ENCODE measurements at places on chromosomes 2 and 18.

GRCh38 chr2:52264488-52264887, 1232.6 kb upstream of the NRXN1 start:
- no peak for DNase-seq

GRCh38 chr2:222762342-222762741, 90.9 kb downstream of the MOGAT1 start:
- DNase-seq = no peak

DNA sequence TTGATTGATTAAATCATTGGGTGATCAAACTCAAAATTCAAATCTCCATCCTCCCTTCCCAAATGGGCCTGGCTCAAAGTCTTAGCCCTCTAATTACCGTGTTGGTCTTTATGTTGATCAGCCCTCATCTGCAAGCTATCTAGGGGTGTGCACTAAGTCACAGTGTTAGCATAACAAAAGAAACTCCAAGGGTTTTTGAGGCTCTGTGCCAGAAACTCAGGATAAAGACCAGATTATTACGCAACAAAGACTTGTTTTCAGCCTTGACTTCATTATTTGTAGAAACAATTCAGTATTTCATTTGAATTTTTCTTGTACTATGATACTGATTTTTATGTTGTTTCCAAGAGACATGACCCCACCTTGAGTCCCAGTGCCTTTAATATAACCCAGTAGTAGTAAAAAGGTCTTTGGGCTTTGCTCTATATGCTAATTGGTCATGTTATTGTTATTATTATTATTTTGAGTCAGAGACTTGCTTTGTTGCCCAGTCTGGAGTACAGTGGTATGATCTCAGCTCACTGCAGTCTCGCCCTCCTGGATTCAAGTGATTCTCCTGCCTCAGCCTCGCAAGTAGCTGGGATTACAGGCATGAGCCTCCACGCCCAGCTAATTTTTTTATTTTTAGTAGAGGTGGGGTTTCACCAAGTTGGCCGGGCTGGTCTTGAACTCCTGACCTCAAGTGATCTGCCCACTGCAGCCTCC, 13.9 kb downstream of the PSMD14 start:
- no peak for DNase-seq

DNA sequence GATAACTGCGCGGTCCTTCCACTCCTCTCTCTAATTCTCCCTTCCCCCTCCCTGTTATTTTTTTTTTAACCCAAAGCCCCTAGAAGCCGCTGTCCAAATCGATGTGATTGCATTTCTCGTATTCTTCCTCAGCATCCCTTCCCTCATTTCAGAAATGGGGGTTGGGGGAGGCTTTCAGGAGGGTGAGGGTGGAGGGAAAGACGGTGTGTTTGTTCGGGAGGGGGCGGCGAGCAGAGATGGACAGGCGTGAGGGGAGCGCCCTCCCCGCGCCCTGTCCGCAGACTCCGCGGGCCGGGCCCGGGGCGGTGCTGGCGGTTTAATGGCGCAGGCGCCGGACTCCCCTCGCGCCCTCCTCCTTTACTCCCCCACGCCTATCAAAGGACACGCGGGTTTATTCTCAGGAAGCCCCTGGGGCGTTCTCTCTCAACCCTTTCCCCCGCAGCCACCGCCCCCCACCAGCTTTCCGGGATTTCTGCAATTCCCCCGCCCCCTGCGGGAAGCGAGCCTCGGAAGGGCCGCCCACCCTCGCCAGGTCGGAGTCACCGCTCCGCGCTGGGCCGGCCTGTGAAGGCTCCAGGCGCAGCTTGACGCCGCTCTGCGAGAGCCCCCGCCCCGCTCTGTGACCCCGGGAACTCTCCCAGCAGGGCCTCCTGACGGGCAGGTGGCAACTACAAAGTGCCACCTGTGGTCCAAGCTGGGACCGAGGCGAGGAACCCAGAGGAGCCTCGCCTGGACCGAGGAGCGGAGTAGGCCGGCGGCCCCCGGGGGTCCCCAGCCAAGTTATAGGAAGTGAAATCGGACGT, 981 bp downstream of the ST8SIA3 start:
- DNase-seq = no peak

DNA sequence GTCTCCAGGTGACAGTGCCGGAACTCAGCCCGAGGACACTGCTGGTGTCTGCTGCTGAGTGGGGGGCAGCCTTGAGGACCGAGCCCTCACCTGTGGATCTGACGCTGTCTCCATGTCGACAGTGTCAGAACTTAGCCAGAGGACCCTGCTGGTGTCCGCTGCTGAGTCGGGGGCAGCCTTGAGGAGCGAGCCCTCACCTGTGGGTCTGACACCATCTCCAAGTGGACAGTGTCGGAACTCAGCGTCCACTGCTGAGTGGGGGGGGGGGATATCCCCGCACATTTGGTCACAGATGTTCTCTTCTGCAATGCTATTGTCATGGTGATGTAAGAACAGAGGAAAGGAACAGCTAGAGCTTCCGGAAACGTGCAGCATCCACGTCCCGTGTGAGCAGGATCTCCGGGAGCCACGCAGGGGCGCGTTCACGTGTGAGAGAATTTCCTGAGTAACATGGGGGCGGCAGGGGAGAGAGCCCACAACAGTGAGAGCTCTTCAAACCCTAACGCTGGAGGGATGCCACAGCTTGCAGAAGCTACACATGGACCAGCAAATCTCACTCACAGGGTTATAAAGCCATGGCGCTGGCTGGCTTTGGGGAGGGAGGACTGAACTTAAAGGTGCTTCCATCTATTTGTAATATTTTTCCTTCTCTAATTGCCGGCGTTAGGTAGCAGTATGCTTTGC, 250.7 kb upstream of the SALL3 start:
- no peak for DNase-seq

GRCh38 chr2:238308177-238308576, 12.1 kb upstream of the TRAF3IP1 start:
- DNase-seq = no peak

DNA sequence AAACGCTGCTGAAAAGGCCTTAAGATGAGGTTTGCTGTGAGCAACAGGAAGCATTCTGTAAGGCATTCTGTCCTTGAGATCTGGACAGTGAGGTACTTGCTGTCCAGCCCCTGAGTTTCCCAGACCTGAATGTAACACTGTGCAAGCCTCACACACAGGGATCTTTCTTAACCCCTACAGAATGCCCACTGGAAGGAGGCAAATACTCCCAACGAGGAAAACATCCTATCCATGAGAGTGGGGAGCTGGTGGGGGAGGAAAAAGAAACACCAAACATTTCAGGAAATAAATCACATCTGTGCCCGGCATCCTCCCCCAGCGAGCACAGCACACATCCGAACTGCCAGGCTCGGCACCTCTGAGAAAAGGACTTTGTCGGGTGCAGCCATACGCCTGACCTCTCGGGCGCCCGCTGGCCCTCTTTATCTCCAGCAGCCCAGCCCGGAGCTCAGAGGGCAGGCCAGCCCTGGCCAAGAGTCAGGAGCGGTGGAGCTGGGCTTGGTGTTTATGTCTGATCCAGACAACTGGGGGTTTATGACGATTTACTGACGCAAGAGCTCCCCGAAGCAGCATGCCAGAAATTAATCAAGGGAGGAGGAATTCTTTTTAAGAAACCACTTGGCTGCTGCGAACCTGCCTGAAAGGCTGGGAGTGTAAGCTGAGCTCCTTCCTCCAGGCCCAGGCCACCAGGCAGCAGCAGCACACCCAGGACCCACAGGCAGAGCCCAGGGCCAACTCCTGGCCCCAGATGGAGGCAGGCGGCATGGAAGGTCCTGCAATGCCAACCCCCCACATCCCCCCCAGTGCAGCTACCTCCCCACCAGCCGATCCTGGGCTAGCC, 72.2 kb downstream of the HDAC4 start:
- no peak for DNase-seq

GRCh38 chr2:189022053-189022481, 47.9 kb downstream of the COL3A1 start:
- no peak for DNase-seq

DNA sequence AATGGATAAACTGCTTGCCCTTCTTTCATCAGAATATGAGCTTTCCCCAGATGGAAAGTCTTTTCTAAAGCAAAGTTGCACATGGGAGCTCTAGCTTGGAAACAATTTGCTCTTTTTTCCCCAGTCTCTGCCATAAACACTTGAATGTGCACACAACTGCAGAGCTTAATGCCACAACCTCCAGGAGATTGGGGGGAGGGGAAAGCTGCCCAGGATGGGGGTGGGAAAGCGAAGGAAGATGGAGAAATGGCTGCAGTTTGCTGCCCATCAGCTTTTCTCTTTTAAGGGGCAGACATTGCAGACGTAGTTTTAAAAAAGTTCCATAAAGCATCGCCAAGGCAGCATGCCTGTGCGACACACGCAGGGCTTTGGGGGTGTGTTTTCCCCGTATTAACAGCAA, 1.5 kb downstream of the ACKR3 start:
- DNase-seq = no peak

GRCh38 chr2:220701115-220701514, 871.0 kb downstream of the EPHA4 start:
- DNase-seq = no peak

GRCh38 chr2:63740943-63741342, 100.8 kb upstream of the UGP2 start:
- no peak for DNase-seq

- no peak for DNase-seq
Measured at GRCh38 chr18:62729487-62730386, 14.4 kb downstream of the PHLPP1 start.

Measured in naive thymus-derived CD8-positive, alpha-beta T cell (primary cell).